ENCODE measurements at places on chromosomes 3 and 15.

- no peak for DNase-seq
Observed at GRCh38 chr3:37386627-37387230, 212.3 kb upstream of the LRRFIP2 start.

GRCh38 chr3:79808515-79808914 lies 40.7 kb upstream of the ROBO1 start:
- no peak for DNase-seq

DNA sequence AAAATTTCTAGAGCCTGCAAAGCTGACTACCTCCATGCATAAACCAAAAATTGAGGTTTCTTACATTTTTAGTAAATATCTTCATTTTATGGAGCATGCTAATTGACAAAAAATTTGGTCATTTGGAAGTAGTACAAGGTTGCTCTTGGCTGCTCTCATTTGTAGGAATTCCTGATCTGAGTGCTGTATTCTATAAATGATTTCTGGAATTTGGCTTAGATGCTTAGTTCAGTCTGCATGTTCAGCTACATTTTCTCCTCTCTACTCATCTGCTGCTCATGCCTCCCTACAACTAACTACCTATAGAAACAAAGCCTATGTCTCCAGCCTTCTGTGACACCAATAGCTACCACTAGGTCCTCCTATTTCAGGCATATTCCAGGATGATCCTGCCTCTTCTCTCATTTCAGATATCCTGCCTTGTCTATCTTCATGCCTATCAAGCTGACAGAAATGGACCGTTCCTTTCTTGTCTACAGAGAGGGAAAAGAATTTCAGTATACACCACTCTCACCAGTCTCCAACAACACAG lies 901.1 kb downstream of the TBL1XR1 start:
- DNase-seq, result no peak

GRCh38 chr3:105746231-105746996 lies 122.4 kb downstream of the CBLB start:
- no peak for DNase-seq

- DNase-seq, result no peak
Observed at GRCh38 chr3:30649572-30650318, 43.3 kb downstream of the TGFBR2 start.

GRCh38 chr3:186152889-186153292 lies 44.0 kb upstream of the ETV5 start:
- no peak for DNase-seq

DNA sequence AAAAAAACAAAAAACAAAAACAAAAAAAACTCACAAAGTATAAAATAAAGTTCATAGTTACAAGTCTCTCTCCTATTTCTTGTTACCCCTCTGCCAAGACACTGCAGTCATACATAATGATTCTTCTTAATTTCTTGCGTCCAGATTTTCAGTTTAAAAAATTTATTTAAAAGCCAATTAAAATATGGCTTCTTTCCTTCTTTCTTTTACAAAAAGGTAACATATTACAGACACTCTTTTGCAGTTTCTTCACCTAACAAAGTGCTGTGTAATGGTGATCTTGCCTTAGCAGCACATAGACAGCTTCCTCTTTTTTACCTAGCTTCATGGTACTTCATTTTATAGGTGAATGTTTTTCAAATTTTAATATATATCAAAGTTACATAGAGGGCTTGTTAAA lies 136.1 kb upstream of the SGO1 start:
- no peak for DNase-seq

Measured in activated naive CD4-positive, alpha-beta T cell (primary cell).